ENCODE measurements at places on chromosomes 11 and 22. TPM values are rescaled to one million over a fixed set of nuclear protein-coding genes. Genes with fewer than 3 reads are reported as not detected.

DNA sequence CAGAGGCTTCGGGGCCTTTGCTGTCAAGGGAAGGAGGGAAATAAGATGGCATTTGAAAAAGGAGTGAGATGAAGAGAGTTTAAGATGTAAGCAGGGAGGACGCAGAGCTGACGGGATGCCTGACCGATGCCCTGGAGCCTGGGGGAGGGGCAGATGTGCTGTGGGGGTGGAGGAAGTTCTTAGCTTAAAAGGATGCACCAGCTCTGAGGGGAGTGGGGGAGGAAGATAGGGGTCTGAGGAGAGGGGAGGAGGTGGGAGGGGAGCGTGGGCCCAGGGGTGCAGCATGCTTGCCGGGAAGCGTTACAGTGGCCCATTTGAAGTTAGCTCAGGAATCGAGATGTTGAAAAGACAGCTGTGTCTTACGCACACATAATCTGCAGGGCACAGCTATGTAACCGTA is 56.3 kb downstream of the RPS6KA4 start:
- DNase-seq = no peak

GRCh38 chr11:120835601-120836228 is 188.2 kb upstream of the TBCEL start:
- no peak for DNase-seq

GRCh38 chr22:35334004-35334403 is 34.3 kb downstream of the TOM1 start:
- DNase-seq = no peak

The CECR2 gene
- total RNA-seq = 0.87 TPM

The RAG2 gene
- not detected for total RNA-seq

DNA sequence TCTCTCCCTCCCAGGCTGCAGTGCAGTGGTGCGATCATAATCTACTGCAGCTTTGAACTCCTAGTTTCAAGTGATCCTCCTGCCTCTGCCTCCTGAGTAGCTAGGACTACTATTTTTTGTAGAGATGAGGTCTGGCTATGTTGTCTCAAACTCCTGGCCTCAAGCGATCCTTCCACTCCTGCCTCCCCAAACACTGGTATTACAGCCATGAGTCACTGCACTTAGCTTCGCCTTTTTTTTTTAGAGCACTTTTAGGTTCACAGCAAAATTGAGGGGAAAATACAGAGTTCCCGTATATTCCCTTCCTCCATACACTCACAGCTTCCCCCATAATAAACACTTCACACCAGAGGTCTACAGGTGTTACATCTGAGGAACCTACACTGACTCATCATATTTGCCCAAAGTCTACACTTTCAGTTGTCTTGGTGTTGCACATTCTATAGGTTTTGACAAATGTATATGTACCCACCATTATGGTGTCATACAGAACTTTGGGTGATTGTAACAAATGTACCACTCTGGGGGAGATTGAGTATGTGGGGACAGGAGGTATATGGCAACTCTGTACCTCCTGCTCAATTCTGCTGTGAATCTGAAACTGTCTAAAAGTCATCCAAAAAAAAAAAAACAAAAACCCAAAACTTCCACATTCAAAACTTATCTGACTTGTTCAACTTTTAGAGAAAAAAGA is 11.3 kb upstream of the SLC37A4 start:
- DNase-seq = no peak

- no peak for DNase-seq
Measured at GRCh38 chr22:45420011-45420410, 6.5 kb downstream of the RIBC2 start.

The C11orf52 gene
- total RNA-seq = 1.3 TPM

The RIC3 gene
- 21.4 TPM for total RNA-seq

The RIMBP3B gene
- 0.12 TPM for total RNA-seq

The DDTL gene
- total RNA-seq = 3.8 TPM

DNA sequence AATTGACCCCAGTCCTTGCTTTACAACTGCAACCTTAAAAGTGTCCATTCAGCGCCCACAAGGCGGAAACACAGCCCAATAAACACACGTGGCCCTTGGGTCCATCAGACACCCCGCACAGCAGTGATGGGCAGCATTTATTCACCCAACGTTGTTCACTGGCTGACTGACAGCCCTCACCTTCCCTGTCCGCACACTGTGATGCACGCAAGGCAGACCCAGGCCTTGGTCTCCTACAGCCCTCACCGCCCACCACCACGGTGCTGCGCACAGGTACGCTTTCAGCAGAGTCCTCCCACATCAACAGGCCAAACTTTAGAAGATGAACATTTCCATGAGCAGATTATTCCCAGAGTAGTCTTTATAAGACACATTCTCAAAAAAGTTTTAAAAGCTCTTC is 20.7 kb upstream of the PHLDA2 start:
- DNase-seq = no peak

GRCh38 chr11:134468796-134469195 is 56.8 kb upstream of the B3GAT1 start:
- DNase-seq = no peak

DNA sequence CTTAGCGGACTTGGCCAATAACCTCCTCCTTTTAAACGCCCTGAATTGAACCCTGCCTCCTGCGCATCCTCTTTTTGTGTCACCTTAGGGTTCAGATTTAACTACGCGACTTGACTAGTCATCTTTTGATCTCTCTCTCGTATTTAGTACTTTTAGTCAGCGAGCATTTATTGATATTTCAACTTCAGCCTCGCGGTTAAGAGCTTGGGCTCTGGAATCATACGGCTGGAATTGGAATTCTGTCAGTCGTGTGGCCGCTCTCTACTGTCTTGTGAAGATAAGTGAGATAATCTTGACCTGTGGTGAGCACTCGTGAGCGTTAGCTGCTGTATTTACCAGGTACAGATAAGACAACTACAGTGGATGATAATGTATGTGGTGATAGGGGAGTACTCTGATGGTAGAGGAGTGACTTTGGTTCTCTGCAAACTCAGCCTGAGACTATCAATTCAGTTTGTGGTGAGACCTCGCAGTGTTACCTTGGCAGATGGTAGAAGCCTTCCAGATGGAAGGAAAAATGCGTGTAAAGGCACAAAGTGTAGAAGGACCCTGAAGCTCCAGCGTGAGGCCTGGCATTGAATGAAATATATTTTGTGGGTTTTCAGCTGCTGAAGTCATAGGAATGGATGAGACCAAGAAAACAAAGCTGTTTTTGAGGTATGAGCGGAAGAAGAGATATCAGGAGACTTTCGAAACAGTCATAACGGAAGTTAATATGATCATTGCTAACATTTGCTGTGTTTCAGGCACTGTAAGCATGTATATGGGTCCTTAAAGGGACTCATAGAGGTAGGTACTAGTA is 682 bp downstream of the ATM start:
- no peak for DNase-seq
